ENCODE measurements at places on chromosomes 7 and 10. TPM values are rescaled to one million over a fixed set of nuclear protein-coding genes. Genes with fewer than 3 reads are reported as not detected.

The IDI2 gene
- total RNA-seq: not detected

The PPIA gene
- total RNA-seq: 2,465 TPM

DNA sequence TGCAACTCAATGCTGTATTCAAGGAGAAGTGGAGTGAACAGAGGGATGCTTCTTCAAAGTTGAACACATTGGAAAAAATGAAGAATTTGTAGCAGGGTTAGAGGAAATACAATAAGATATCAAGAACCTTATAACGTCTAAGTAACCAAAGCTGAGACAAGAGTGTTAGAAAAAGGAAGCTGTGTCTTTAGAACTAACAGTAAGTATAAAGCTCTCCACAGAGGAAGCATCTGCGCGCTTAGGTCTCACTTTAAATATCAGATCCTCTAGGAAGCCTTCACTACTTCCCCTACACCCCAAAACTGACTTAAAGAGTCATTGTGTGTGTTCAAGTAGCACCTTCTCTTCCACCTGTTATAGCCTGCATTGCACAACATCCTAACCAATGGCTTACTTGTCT, 43.0 kb downstream of the CH25H start:
- no peaks in the 10 kb centered on the region for H3K27me3 ChIP-seq
- no peak overlapping the region for H3K4me3 ChIP-seq
- H3K36me3 ChIP-seq: no peaks in the 10 kb centered on the region
- H3K27ac ChIP-seq: no peak overlapping the region

GRCh38 chr10:124632064-124632531, 112.1 kb downstream of the FAM53B start:
- no peaks in the 10 kb centered on the region for H3K27me3 ChIP-seq
- peaks cover 22% of the 10 kb centered on the region for H3K4me1 ChIP-seq
- peak; percentile 48 for DNase-seq

GRCh38 chr7:91912494-91912893, 28.2 kb upstream of the AKAP9 start:
- no peak overlapping the region for H3K27ac ChIP-seq
- peaks cover 11% of the 10 kb centered on the region for H3K4me1 ChIP-seq
- no peak overlapping the region for H3K4me3 ChIP-seq
- DNase-seq: no peak
- no peaks in the 10 kb centered on the region for H3K36me3 ChIP-seq
- H3K27me3 ChIP-seq: peaks cover 11% of the 10 kb centered on the region

The NKX2-3 gene
- total RNA-seq: not detected

All from WTC11 (cell line).